Fibroblast of pulmonary artery (primary cell): ENCODE measurements at places on chromosomes 16 and 17.

GRCh38 chr16:69057400-69058378 is 47.8 kb upstream of the HAS3 start:
- peak; percentile 87 for DNase-seq

DNA sequence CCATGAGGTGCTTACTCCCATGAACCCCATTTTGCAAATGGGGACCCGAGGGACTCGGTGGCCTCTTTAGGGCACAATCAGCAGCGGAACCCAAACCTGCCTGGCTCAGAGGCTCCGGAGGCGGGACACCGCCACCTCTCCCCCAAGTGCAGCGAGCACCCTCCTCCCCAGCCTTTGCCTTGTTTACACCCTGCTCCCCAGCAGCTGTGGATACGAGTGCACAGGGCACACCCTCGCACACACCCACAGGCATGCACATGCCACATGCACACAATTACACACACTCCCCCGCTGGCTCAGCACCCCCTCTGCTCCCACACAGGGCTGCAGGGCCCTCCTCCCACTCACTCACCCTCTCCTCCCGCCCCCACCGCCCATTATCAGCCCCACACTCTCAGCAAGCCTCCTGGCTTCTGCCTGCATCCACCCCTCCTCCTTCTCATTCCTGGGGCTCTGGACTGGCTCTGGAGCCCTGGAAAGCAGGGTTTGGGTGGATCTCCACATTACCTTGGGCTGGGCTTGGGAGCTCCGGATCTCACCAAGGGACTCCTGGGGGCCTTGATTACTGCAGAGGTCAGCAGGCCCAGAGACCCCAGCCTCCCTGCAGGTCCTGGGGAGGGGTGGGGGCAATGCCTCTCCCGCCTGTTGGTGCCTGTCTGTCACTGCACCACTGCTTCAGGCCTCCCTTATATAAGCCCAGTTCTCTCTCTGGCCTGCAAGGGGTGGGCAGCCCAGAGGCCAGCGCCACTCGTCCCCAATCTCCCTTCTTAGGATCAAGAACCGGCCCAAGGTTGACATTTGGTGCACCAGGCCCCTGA is 6.4 kb downstream of the PDK2 start:
- peak; percentile 28 for DNase-seq

DNA sequence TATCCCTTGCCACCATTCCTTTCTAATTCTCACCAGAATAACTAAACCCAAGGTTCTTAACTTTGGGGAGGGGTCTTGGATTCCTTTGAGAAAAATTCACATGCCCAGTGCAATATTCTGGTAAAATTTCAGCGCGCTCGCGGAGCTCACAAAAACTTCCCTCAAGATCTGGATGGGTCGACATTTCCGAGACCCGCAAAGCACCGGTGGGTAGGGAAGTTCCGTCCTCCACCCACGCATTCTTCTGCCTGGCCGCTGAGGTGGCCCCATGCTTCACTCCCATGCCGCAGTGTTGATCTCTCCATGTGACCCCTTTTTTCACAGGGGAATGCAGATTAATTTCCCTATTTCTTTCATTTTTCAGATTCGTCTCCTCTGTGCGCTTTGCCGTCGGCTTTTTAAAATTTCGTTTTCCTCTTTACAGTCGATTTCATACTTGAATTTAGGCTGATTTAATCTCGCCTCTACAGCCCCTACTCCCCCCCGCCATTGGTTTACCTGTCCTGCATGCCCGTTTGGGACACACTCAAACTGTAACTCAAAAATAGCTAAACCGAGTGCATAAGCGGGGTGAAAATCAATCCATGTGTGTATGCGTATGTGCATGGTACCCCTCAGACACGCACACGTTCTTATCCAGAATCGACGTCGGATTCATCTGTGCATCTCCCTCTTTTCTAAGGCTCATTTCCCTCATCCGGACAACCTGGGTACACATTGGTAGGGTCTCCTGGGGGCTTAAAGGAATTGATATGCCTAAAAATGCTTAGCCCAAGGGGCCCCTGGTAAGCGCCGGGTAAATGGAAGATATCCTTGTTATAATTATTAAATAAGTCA is 1.4 kb upstream of the SP6 start:
- DNase-seq: no peak

- DNase-seq: no peak
These were observed at the start of gene SDR42E1 for GRCh38 chr16:82011199-82011641. Gene SDR42E1 (minus strand): TSS chr16:82011470. CDS start chr16:82000858, 10,612 bp downstream.

DNA sequence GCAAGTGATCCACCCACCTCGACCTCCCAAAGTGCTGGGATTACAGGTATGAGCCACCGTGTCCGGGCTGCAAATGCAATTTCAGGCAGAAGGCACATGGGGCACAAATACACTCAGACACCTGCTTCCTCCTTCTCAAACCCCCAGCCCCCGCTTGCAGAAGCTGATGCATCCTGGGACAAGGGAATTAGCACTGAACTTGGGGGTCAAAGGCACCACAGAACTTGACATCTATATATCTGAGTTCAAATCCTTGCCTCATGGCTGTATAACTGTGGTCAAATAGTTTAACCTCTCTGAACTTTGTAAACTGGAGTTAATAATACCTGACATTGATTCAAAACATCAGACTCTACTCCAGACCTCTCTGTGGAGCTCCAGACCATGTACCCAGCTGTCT is 4.1 kb upstream of the ARL5C start:
- DNase-seq: no peak

DNA sequence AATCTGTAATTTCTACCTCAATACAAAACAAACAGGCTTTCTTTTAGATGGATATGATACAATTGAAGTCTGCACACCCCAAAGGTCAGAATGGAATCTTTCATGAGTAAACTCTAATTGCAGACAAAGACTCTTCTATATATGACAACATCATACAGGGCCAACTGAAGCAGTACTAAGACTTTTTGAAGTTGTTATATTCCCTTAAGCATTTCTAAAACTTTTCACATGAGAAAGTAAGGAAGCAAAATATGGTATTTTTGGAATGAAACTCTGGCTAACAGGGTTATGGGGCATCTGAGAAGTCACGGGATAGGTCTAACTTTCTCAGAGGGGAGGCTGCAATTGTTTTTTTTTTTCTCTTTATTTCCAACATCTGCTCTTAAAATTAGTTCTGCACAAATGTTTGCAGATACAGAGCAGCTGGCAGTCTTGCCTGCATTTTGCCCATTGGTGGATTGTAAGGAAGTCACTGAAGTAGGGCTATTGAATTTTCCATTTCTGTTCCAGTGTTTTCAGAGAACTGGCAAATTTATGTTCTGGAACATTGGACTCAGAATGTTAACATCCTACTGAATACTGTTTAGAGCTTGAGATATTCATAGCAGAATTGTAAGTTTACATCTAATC is 59.1 kb downstream of the SSH2 start:
- DNase-seq: no peak

DNA sequence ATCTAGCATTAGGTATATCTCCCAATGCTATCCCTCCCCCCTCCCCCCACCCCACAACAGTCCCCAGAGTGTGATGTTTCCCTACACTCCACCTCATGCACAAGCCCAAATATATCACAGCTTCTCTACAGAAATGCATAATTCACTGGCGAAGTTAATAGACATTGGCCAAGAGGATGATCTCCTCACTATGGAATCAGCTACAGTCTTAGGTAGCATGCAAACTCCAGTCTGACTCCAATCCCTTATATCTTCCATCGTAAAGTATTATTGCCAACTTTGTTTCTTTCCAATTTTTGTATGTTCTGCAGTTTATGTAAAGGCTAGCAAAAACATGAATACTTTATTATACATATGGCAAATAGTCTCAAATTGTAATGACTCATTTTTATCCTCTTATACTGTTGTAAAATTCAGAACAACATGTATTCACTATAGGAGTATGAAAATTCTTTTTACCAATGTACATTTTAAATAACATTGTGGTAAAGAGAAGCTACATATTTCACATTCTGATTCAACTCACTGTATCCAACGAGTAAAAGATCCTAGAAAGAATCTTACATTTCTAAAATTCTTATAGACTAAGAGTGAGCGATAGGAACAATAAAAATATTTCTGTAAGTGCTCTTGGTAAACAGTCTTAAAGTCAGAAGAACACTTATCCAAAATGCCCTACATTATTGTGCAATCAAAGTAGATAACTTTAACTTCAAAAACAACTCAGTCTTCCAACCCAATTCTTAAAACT is 871 bp downstream of the ABCA8 start:
- peak; percentile 53 for DNase-seq

- DNase-seq: no peak
These were observed 5.7 kb upstream of the FN3K start for GRCh38 chr17:82729479-82730260.

DNA sequence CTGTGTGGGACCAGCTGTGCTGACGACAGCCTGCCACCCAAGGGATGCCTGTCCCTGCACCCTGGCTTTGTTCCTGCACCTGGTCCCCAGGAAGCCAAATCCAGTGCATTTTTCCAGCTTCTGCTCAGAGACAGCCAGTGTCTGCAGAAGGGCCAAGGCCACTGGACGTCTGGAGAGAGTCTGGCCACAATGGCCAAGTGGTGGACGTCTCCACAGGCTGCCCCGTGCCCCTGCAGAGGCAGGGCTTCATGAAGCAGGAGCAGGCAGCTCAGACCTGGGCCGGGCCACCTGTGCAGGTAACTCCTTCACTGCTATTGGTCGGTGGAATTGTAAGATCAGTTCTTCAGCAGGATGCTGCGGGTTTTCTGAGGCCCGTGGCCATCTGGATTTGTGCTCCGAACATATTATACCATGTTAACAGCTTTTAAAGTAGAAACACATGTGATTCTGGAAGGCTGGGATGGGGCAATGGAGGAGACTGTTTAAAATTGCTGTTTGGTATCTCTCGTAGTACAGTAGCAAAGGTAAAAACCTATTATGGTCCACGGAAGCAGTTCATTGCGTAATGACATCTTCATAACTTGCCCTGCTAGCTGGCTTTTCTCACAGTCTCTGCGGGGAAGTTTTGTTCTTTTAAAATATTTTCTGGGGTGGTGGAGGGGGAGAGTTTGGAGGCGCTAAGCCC is 185.3 kb downstream of the CCDC182 start:
- no peak for DNase-seq

DNA sequence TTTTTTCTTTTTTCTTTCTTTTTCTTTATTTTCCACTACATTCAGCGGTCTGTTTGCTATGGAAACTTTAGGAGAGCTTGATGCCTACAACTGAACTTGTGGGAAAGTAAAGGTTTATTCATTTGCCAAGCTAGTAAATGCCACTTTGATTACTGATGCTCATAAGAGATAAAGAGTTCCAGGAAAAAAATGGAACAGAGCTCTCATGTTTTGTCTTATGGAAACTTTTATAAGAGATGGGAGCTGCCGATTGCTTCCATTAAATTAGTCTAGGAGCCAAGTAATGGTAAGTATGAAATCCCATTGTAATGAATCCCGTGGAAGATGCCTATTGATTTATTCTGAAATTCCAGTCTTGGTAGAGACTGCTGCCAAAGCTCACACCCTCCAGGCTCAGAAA is 7.1 kb downstream of the ANKFN1 start:
- DNase-seq: no peak

GRCh38 chr16:89292443-89293078 is 75.1 kb downstream of the ZNF778 start:
- no peak for DNase-seq

- DNase-seq: no peak
These were observed 143.3 kb downstream of the CLEC16A start for GRCh38 chr16:11087691-11088073.

DNA sequence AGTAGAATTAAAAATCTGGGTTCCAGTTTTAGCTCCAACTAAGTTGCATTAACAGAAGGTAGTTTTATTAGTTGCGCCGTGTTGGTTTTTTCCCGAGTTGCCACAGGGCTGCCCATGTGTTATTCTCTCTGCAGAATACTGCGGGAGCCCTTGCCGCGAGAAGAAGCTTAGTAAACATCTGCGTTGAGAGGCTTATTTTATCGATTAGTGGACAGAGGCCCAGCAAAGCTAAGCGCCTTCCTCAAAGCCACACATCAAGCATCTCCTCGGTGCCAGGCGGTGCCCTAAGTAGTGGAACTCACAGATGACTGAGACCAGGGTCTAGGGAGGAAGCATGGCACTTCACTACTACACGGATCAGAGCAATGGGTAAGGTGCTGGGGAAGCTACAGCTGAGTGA is 212.3 kb upstream of the IRX5 start:
- no peak for DNase-seq

DNA sequence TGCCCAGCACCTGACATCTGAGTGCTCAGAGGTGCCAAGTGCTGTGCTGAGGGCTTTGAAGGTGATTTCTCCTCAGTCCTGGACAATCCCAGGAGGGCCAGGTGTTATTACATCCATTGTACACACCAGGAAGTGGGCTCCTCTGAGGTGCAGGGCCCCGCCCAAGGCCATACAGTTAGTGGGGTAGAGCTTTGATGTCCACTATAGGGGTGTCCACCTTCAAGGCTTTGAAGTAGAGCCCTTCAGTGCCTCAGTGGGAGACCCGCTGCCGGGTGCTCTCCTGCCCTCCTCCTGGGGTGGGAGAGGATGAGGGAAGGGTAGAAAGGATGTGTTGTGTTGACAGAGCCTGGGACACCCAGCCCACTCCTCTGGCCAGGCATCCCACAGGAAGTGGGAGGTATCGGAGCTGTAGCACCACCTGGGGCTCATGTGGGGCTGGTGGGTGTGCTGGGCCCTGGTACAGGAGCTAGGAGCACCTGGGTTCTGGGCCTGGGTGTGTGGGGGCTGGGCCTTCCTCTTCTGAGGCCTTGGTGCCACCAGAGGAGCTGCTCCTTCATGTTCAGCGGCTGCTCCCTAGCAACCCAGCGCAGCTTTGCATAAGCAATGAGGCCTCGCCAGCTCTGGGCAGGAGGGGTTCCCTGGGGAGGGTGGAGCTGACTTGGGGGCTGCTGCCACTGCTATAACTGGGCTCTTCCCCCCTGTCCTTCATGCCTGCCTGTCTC is 7.4 kb downstream of the LASP1 start:
- DNase-seq: no peak

DNA sequence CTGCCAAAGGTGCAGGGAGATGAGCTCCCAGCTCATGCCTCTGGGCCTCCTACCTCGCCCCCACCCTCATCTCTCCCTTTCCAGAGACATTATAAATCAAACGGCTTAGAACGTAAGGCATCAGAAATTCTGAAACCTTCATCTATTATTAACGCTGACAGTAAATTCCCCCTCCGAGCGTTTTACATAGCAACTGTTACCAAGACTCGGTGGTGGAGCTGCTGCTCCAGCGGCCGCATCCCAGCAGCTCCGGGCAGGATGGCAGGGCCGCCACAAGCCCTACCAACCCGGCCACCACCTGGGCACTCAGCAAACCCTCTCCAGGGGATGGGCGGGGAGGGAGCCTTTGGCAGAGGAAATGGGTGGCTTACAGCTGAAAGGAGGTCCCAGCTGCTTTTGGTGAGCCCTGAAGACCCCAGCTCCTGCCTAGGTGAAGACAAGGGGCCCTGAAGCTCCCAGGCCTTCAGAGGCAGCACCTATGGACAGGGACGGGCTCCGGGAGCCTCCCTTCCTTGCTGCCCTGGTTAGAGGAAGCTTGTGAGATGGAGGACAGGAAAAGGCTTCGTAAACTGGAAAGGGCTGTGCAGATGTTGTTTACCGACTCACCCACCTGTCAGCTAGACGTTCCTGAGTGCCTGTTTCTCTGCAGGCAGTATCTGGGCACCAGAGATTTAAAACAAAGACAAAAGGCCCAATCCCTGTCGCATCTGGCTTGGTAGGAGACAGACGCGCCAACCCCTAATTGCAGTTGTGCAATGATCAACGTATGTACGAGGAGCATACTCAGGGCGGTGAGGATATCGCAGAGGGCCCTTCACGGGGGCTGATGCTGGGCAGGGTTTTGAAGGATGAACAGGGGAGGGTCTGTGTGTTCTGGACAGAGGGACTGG is 76.9 kb downstream of the RAI1 start:
- no peak for DNase-seq
